Activated CD4-positive, alpha-beta T cell treated with anti-CD3 and anti-CD28 coated beads for 1 hour (primary cell): ENCODE measurements at places on chromosomes 12 and 14.

GRCh38 chr12:38156497-38157245 is 159.9 kb upstream of the ALG10B start:
- no peak for DNase-seq

DNA sequence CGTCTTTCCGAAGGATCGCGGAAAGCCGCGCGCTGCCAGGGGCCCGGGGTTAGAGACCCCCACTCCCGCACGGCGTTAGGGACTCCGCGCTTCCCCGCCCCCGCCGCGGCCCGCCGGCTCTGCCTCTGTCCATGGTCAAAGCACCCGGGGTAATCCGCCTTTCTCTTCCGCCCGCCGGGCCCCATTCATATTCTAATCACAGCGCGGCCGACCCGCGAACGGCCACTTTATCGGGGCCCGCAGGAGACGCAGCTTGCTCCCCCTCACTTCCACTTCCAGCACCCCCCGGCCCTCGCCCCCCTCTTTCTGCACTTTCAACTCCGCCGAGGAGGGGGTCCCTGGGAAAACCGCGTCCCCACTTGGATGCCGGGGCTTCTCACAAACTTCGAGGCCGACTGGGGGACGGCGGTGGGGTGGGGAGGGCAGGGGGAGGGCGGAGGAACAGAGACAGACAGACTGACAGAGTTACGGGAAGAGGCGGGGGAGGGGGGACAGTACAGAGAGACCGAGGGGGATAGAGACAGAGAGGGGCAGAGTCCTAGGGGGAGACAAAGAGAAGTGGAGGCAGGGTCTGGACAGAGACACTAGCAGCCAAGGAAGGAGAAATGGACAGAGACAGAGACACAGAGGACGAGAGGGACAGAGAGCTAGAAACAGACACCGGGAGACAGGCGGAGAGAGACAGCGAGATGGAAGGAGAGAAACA is 1.1 kb upstream of the RFX4 start:
- no peak for DNase-seq

GRCh38 chr12:115261691-115262398 is 577.9 kb upstream of the TBX3 start:
- DNase-seq = no peak

- no peak for DNase-seq
These were observed 325.9 kb downstream of the ADAMTS20 start for GRCh38 chr12:43226151-43226550.

- DNase-seq = no peak
These were observed 54.6 kb downstream of the PROX2 start for GRCh38 chr14:74821267-74821915.

GRCh38 chr12:48183876-48184548 is 568 bp downstream of the CCDC184 start:
- no peak for DNase-seq

DNA sequence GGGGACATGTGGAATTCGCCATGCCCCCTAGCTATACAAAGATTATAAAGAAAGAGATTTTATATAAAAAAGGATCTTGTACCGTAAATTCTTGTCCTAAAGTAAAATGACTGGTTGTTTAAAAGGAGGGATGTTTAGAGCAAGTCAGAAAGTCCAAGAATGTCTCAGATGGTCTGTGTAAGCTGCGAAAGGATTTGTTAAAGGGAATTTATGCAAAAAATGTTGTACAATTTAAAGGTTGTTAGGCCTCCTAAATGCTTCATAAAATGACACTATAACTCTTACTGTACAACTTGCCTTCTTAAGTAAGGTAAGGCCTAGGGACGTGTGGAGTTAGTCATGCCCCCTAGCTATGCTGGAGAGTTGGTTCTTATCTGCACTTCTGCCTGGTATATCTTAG is 237.6 kb downstream of the KCNH5 start:
- DNase-seq = no peak

DNA sequence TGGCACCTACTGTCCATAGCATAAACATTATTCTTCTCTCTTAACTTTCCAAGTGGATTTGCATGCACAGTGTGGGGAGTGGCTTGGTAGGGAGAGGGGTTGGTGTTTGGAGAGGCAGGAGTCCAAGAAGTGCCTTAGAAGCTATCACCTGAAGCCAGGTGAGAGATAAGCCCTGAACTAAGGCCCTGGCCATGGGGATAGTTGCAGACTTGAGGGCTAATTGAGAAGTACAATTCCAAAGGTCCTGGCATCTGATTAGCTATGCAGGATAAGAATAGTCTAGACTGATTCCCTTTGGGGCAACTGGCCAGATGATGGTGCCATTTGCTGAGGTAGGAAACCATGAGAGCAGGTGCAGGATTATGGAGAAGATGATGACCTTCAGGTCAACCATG is 2.0 kb upstream of the PCK2 start:
- no peak for DNase-seq

GRCh38 chr12:111519083-111519482 is 80.0 kb downstream of the ATXN2 start:
- DNase-seq = no peak

GRCh38 chr12:470133-470532 is 10.4 kb downstream of the B4GALNT3 start:
- DNase-seq = no peak

DNA sequence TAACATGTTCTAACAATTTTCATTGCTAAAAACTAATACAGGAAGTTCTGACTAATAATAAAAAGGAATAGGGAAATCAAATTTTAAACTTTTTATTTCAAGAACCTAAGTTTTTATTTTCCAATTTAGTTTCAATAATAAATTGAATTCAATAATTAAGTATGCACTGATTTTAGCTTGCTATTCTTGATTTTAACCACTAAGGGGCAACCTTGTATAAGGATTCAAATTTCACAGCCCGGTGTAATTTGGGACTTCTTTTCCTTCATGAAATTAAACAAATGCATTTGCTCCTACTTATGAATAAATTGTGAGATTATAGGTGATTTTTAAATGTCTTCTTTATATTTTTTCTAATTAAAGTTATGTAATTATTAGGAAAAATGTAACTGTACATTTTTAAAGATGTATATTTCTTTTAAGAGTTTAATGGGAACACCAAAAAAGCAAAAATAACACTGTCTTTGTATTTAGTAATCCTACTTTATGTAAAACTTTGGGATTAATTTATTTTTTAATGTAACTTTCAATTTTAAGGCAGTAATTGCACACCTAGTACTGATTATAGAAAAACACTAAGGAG is 241.4 kb upstream of the PDZRN4 start:
- DNase-seq = no peak

- DNase-seq = no peak
These were observed 51.3 kb downstream of the CCDC85C start for GRCh38 chr14:99552572-99553216.

DNA sequence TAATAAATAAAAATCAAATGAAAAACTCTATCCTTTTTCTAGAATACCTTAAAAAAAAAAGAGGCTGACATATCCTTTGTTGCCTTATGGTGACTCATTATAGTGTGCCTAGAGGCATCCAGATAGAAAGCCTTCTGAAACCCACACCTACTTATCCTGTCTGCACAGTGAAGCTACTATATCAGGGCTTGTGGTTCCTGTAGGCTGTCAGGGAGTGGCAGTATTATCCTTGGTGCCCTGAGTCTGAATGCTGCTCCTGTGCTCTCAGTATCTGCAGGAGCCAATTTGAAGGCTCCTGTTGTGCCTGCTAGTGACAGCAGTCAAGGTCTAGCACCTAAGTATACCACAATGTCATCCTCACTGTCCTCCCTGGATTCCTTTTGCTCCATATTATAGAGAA is 168.4 kb upstream of the AVPR1A start:
- no peak for DNase-seq

GRCh38 chr14:58026219-58026618 is 125.8 kb downstream of the ARMH4 start:
- no peak for DNase-seq

GRCh38 chr14:77103951-77104350 is 5.9 kb downstream of the CIPC start:
- no peak for DNase-seq

GRCh38 chr14:32492457-32492856 is 163.4 kb downstream of the AKAP6 start:
- DNase-seq = no peak

GRCh38 chr12:67161322-67161918 is 107.7 kb upstream of the CAND1 start:
- DNase-seq = no peak

- DNase-seq = no peak
These were observed 13.9 kb upstream of the PPP4R3A start for GRCh38 chr14:91523972-91524371.

GRCh38 chr12:94111302-94111701 is 37.1 kb upstream of the PLXNC1 start:
- no peak for DNase-seq

DNA sequence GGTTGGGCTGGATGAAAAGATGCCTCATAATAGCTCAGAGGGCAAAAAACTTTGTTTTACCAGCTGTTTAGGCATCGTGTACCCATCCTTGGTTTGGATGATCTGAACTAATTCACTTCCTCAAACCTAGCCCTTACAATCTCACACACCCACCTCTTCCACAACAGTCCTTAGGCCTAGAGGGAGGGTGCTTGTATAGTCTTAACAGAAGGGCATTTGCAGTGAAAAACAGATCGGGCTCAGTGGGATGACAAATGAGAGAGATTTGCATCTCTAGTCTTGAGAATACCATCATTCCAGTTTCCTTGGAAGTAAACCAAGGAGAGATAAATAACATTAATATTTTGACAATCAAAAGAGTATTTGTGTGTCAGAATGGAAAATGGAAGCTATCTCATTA is 11.0 kb downstream of the SLCO1A2 start:
- DNase-seq = no peak

GRCh38 chr12:1933342-1934051 is 15.0 kb upstream of the CACNA2D4 start:
- DNase-seq = no peak

DNA sequence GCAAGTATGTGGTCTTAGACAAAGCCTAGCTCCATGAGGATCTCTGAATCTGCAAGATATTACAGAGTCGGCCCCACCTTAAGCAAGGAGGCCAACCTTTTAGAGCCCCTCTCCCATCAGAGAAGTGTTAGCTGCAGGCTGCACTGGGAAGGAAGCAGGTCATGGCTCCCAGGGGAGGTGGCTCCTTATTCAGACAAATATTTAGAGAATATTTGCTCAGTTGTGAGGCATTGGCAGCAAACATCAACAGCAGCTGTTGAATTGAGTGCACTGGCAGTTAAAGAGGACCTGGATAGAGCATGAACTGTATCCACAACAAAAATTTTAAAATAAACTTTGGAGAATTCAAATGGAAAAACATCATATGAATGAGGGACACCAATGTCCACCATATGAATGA is 44.7 kb downstream of the FSCB start:
- no peak for DNase-seq

DNA sequence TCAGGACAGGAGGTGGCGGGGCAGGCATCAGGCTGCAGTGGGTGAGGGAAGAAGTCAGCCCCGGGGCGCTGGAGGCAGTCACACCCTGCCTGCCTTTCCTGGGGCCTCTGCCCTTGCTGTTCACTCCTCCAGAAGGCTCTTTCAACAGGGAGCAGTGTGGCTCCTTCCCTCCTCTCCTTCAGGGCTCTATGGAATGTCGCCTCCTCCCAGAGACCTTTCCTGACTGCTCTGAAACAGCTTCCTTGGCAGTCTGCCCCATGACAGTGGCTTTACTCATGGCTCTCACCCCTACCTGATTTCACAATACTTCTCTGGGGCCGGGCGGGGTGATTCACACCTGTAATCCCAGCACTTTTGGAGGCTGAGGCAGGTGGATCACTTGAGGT is 7.1 kb downstream of the RHOF start:
- DNase-seq = no peak

- DNase-seq = no peak
These were observed 1370.7 kb upstream of the TMEM132C start for GRCh38 chr12:126895951-126896913.

- no peak for DNase-seq
These were observed 32.5 kb upstream of the SSPN start for GRCh38 chr12:26162905-26163304.

- no peak for DNase-seq
These were observed 195.7 kb downstream of the TMEM117 start for GRCh38 chr12:44031472-44032185.

GRCh38 chr12:583251-583869 is 79.9 kb downstream of the NINJ2 start:
- no peak for DNase-seq
